Retina (tissue), 1 donor: ENCODE measurements at places on chromosomes 2 and 18.
A peak's percentile ranks its signal among the peaks of the same experiment; 100 is the strongest.

- peak; percentile 73 for DNase-seq
These were observed 70.2 kb upstream of the GALNT3 start for GRCh38 chr2:165864296-165864695.

DNA sequence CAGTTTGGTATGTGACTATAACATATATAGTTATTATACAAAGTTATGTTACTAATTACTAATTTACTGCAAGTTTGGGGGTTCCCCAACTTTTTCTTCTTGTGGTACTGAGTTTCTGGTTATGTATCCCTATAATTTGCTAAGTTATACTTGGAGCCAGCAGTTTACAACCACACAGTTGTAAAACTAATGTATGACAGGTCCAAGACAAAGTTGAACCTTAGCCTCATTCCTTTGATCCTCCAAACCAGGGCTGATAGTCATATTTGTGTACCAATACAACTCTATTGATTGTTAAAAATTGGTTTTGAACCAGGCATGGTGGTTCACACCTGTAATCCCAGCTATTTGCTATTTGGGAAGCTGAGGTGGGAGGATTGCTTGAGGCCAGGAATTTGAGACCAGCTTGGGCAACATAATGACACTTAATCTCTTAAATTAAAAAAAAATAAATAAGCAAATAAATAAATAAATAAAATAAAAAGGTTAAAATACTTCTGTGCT, 24.3 kb downstream of the RELCH start:
- no peak for DNase-seq

DNA sequence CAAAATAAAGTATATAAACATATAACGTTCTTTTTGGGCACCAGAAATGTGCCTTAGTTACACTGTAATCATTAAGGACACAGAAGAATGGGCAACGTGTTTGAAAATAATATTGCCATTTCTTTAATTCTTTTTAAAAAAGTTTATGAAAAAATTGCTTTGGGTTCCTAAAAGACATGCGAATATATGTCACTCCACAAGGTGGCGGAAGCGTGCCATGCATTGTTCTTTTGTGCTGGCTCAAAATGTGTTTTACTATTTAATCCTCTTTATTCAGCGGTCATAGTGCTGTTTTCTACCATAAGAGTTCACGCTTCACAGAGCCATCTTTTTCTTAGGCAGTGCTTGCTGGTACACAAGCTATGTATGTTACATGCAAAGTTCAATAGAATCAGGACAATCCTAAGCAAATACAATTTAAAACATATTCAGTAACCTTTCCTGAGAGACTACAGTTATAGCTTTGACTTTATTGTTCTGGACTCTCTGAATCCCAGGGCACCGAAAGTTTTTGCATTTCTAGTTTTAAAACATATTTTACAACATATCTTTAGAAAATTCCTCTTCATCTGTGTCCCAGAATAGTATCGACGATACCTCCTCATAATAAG, 147.8 kb upstream of the ERBB4 start:
- peak; percentile 58 for DNase-seq

DNA sequence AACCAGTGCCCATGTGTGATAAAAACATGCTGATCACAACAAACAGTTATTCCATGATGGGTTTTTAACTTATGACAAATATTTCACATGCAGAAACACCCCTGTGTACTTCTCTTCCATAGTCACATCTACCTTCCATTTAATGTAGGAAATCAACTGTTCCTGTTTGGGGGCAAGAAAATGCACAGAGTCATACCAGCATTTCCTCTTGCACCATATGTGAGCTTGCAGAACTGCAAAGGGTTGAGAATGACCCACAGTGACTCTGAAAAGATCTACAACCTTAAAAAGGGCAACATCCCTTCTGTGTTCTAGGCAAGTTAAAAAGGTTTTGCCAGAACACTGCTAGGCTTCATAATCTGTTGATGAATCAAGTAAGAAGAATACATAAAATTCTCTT, 9.9 kb downstream of the BMP10 start:
- DNase-seq, result no peak

- DNase-seq, result no peak
These were observed 24.2 kb downstream of the ITM2C start for GRCh38 chr2:230888824-230889400.

GRCh38 chr18:63606526-63606925, 19.4 kb downstream of the SERPINB13 start:
- no peak for DNase-seq

DNA sequence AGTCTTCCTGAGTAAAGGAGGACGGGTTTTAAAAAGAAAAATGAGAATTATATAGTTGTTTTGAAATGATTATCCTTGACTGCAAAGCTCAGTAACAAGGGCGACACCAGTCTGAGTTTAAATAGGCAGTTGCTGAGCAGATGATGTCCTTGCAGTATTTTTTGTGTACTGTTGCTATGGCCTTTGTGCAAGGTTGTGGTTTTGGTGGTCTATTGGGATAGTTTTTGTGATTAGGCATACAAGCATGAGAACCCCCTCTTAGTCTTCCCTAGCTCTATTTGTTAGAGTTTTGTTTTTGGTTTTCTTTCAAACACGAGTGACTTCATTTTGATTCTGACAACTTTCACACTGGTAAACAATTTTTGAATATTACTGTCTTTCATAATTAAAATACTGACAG, 64.1 kb downstream of the TAF4B start:
- DNase-seq, result no peak

DNA sequence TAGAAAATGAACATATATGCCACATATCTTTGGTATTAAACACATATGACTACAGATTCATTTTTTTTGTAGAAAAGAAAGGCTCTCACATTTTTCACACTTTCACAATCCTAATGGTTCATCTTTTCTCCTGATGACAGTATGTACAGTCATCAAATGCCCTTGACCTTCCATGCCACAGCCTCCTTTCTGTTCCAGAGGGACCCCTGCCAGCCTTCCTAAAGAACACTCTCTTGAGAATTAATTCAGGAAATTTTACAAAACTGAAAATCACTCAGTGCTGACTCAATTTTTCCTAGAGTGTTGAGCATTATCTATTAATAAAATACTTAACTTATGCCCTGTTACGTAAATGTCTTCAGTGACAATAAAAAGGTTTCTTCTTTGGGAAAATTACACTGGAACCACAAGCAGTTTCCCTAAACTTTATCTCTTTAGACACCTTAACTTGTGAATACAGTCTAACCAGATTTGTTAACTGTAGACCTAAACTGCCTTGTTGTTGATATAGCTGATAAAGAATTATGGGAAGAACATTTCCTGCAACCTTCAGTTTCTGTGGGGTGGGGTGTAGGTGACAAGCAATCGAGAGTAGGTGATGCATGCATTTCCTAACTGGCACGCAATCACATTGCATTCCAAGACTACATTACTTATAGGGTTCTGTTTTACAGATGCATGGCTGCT, 15.3 kb upstream of the ACOXL start:
- DNase-seq, result no peak

- no peak for DNase-seq
These were observed 40.2 kb upstream of the WDSUB1 start for GRCh38 chr2:159326569-159327255.

GRCh38 chr2:40450796-40451430, 977 bp downstream of the SLC8A1 start:
- DNase-seq, result no peak

DNA sequence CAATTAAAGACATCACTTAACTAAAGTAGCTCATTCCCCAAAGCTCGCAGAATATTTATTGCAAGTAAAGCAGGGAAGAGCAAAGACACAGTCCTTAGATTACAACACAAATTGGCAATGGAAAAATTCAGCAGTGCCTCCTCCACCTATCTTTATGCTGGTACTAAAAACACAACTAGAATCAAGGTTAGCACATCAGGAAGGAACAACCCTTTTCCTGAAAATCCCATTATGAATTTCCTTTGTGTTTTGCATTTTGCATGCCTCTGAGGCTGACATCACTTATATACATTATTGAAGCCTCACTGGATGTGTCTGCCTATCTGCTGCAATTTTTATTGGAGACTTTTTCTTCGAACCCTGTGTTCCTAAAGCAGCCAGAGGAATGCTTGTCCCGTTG, 193.8 kb upstream of the STK17B start:
- DNase-seq, result peak; percentile 14

- DNase-seq, result no peak
These were observed 40.3 kb downstream of the CYP27C1 start for GRCh38 chr2:127179766-127180165.

- DNase-seq, result no peak
These were observed 58.0 kb upstream of the ITSN2 start for GRCh38 chr2:24418166-24418841.

DNA sequence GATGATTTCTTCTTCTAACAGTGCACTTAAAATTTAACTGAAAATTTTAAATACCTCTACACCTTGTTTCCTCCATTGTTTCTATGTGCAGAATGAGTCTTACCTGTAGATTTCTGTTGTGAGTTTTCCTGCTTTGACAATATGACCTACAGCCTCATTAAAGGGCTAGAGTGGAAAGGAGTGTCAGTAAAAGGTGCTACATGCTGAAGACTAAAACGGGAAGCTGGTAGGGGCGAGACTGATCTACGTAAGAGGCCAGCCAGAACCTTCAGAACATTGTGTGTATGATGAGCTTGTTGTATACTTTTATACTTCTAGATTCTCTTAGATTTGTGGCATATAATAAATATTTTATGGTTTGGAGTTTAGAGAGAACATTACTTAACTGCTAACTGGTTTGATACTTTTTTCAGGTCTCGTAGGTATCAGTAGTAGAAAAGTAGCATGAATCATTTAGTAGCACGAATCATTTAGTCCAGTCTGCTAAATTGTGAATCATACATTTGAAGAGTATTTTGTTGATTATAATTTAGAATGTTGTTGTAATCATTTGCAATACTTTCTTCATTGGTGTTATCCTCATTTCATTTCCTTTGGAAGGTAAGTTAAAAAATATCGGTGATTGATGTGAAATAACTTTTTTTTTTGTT, 14.3 kb downstream of the INSIG2 start:
- DNase-seq, result no peak

- DNase-seq, result no peak
These were observed 2.2 kb upstream of the SLC40A1 start for GRCh38 chr2:189582809-189583192.

- no peak for DNase-seq
These were observed 24.5 kb upstream of the MYO1B start for GRCh38 chr2:191220671-191221070.

DNA sequence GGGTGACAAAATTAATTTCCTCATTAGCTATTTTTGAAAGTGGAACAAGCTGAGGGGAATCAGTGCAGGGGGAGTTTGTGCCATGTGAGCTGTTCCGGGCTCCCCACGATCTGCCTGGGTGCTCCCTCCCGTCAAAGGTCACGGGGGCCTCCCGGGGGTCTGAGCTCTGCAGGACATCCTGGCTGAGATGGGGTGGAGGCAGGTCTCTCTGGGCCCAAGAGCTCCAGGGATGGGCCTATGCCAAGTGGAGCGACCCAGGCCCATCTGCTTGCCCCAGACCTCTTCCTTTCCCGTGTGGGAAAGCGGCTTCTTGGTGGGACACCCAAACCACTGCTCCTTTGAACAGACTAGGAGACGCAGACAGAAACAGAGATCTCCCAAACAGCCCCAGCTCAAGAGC, 143.3 kb upstream of the ID2 start:
- no peak for DNase-seq

DNA sequence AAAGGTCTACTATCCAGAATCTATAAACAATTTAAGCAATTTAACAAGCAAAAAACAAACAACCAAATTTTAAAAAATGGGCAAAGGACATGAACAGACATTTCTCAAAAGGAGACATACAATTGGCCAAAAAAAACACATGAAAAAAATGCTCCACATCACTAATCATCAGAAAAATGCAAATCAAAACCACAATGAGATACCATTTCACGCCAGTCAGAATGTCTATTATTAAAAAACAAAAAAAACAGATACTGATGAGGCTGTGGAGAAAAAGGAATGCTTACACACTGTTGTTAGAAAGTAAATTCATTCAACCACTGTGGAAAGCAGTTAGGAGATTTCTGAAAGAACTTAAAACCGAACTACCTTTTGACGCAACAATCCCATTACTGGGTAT, 66.4 kb upstream of the SESTD1 start:
- no peak for DNase-seq

DNA sequence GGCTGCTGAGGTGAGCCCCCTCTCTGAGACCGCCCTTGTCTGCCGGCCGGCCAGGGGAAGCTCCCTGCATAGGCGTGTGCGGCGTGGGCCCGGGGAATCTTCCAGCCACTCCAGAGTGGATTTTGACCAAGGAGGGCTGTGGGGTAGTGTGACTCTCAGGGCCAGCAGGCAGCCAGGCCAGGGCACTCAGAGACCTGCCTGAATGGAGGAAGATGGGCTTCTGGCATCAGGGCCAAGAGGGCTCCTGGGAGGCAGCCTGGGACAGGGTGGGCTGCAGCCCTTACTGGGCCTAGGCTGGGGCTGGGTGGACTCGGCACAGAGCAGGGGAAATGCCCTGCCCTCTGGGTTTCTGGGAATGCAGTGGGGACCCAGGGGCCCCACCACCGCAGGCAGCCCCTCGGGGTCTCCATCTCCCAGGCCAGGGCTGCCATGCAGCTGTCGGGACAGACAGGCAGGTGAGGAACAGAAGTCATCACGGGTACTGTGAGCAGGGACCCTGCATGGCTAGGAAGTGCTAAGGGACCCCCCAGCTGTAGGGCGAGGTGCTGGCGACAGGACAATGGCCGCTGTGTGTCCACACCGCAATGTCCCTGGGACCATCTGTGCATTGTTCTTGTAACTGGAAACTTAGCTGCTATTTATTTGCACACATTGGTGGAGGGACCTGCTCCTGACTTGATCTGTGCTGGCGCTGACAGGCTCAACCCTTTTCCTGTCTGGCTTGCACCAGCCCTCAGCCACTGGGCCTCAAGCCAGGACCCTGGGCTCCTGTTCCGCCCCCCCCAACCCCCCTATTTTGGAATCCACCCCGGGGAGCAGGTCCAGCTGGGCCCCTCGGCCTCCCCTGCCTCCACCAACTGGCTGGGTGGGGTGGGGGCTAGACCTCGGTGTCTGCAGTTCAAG, 4.1 kb downstream of the PDCD1 start:
- DNase-seq, result no peak

GRCh38 chr2:119718501-119719260, 39.7 kb downstream of the TMEM177 start:
- no peak for DNase-seq

DNA sequence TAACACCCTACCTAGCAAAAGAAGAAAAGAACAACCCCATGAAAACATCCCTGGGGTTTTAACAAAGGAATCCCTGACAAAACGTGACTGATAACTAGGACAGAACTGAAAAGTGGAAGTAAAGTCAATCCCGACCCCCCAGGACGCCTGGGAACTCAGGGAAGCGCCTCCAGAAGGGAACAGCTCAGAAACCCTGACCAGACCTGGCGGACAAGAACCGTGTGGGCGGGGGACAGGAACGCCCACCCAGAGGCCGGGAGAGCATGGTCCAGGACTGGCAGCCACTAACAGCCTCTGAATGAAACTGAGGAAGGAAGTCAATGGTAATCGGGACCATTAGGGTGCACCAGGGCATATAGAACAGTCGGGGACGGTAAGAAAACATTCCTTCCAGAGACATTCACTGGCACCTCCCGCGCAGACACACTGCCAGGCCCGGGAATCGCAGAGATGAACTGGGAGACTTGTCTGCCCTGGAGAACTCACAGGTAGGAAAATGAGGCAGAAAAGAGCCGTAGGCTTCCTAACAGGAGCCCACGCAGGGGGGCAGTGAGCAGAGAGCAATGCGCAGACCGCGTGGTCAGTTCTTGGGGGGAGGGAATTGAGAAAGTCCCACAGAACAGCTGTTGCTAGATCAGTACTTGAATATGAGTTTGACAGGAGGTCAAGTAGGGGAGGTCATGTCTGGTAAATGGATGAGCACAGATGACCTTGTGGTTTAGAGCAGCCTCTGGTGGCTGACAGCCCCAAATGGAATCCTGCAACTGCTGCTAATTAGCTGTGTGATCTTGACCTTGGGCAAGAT, 1.3 kb upstream of the TBC1D8 start:
- DNase-seq, result peak; percentile 65

GRCh38 chr2:208607694-208608093, 201.1 kb downstream of the PTH2R start:
- peak; percentile 6 for DNase-seq
